ENCODE measurements at places on chromosomes 7 and 10.

GRCh38 chr10:35058686-35059085 is 31.5 kb downstream of the CUL2 start:
- DNase-seq: no peak

DNA sequence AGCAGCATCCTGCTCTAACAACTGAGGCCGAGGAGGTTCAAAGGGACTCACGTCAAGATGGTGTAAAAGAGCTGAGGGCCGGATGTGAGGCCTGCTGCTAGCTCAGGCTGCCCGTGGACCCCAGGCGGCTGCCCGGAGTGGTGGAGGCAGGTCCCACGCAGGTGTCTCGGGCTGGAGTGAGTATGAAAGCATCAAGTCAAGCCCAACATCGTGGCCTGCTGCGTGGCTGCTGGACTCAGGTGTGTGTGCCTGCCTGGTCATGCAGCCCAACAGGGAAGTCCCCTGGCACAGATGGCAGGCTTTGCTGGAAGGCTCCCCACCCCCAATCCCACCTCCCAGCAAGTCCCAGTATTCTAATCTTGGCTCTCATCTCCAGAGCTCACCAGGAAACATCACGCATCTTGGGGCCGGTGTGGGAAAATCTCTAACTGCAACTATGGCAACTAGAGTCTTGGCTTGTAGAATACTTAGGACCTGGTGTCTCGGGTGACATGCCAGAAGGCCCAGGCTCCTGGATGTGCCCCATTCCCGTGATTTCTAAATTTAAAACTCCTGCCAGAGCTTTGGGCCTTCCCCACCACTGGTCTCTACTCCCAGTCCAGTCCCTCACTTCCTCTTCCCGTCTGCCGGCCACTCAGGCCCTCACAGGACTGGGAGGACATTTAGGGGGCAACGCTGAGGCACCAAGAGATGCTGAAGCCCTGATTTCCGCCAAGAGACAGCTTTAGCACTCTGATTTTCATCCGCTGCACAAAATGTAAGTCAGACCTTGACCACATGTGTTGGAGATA is 85.9 kb downstream of the PRKAG2 start:
- no peak for DNase-seq

- peak; percentile 34 for DNase-seq
These were observed 132.4 kb downstream of the TSPAN12 start for GRCh38 chr7:120725376-120726039.

GRCh38 chr7:2870471-2870931 is 26.4 kb upstream of the GNA12 start:
- peak; percentile 19 for DNase-seq

DNA sequence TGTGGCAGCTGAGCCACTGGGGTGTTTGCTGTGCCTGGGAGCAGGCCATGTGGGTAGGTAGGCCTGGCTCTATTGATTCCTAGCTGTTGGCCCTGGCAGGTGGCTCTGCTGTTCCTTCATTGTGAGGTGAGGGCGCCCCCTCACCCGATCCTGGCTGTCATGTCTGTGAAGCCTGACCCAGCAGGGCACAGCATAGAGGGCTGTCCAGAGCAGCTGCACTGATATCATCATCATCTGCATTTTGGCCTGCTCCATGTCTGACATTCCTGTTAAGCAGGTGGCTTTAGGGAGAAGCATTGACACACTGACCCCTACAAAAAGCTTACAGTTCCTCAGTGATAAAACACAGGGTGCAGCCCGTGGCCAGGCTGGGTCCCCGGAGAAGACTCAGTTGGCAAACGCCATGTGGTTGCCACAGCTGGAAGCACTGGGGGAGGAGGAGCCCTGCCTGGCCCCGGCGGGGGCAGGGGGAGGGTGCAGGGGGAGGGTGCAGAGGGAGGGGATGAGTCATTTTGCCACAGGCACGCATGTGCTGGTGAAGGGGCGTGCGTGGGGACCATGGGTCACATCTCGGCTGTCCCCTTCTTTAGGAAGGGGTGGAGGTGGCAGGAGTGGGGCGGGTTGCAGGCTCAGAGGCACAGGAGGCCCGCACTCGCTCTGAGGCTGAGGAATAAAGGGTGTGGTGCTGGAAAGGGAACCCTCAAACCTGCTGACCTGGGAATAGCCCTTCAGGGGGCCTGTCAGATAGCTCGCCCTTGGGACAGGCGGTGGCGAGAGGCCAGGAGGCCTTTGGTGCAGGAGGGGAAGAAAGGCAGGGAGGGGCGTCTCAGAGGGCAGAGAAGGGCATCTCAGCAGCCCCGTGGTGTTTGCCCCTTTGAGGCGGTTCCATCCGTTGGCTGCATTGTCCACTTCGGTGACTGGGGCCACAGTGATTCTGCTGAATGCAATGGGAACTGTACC is 31.6 kb downstream of the IKZF1 start:
- no peak for DNase-seq

DNA sequence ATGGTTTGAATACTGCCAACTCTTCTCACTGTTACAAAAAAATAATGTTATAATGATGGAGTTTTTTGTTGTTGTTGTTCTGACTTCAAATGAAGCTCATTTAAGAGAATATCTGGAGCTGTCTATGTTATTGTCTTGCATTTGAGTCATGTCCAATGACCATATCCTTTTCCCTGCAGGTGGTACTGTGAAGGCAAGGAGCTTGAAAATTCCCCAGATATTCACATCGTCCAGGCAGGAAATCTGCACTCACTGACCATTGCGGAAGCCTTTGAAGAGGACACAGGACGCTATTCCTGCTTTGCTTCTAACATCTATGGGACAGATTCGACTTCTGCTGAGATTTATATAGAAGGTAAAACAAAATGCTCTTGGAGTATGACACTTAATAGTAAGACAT is 33.5 kb downstream of the MYPN start:
- DNase-seq: no peak

DNA sequence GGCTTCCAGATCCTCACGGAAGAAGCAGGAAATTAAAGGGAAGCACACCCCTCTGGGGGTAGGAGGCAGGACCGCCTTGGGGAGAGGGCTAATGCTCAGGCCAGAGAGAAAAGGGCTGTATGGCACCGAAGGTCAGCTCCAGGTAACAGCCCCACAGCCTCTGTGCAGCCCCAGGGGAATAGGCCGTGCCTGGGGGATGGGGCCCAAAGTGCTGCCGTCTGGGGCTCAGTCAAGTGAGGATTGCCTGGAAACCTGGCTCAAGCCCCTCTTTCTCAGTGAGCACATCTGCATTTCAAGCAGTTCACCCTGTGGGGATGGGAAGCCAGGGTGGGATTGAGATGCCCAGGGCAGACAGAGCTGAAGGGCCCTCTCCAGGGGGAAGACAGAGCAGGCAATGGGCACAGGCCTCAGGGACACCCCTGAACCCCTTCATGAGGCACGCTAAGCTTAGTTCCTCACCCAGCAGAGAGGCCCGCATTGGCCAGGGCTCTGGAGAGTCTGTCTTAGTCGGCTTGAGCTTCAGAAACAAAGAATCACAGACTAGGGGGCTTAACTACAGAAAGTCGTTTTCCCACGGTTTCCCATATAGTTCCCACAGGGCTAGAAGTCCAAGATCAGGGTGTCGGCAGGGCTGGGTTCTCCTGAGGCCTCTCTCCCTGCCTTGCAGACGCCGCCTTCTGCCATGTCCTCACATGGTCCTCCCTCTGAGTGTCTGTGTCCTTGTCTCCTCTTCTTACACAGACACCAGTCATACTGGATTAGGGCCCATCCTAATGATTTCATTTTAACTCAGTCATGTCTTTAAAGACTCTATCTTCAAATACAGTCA is 118.2 kb downstream of the PTPN20 start:
- DNase-seq: no peak

DNA sequence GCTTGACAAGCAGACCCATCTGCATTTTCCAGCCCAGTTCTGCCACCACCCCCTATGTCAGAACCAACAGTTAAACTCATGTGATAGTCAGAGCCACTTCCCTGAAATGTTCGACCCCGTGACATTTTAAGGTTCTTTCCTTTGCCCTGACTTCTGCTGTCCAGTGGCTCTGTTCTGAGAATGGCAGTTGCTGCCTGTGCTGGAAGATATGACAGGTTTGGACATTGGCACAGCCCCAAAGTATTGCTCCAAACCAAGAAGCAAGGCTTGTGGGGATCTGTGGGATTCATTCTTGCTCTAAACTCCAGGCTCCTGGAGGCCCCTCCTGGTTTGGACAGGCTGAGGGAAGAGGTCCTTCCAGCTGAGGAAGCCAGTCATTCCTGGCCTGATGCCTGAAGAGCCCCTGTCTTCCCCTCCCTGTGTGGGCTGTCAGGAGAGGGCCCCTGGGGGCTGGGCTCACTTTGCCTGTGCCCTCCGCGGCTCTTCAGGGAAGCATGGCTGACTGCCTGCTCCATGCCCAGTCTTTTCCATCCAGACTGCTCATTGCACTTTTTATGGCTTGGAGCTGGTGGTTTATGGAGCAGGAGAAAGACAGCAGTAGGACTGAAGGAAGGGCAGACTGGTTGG is 138.0 kb downstream of the CDH23 start:
- DNase-seq: no peak
